ENCODE measurements at places on chromosomes 1 and 21.
A peak's percentile ranks its signal among the peaks of the same experiment; 100 is the strongest.

- DNase-seq: no peak
Measured at GRCh38 chr1:235873045-235873444, 6.3 kb upstream of the LYST start.

DNA sequence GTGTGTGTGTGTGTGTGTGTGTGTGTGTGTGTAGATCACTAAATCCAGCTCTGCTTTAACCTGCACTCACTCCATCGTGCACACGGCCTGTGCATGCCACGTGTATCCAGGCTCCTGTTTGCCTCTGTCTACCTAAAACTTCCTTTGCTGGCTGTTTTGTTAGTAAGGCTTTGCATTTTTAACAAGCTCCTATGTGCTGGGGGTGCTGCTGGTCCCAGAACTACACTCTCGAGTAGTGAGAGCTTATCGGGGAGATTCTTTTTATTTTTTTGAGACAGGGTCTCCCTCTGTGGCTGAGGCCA is 596 bp upstream of the TCEA3 start:
- DNase-seq: no peak

GRCh38 chr21:21508859-21509258 is 510.6 kb downstream of the NCAM2 start:
- DNase-seq: no peak

- DNase-seq: no peak
Measured at GRCh38 chr1:70091811-70092210, 113.6 kb downstream of the LRRC40 start.

DNA sequence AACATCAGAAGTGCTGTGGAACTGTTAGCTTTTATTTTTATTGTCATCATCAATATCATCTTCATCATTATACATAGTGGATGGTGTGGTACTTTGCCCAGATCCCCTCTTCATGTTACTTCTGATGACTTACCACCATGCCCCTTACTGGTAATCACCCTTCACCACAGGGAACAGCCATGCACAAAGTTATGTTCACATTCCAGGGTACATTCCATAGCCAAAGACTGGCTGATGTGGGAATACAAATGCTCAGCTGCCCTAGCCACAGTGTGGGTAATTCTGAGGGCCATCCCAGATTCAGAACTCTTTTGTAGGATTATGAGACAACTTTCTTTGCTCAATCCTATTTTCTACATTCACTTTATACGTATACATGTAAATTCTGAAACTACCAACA is 691.3 kb upstream of the CXADR start:
- DNase-seq: no peak

- no peak for DNase-seq
Measured at GRCh38 chr1:27161594-27161993, 6.7 kb upstream of the SLC9A1 start.

DNA sequence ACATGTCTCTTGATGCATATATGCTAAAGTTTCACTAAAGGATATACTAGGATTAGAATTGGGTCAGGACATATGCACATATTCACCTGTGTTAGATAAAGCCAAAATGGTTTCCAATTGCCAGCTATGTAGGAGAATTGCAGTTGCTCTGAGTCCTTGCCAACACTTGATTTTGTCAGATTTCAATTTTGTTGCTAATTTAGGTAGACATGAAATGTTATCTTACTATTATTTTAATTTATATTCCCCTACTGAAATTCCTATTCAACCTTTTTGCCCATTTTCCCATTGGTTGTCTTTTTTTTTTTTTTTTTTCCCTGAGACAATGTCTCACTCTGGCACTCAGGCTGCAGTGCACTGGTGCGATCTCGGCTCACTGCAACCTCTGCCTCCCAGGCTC is 13.4 kb downstream of the HDAC1 start:
- no peak for DNase-seq

DNA sequence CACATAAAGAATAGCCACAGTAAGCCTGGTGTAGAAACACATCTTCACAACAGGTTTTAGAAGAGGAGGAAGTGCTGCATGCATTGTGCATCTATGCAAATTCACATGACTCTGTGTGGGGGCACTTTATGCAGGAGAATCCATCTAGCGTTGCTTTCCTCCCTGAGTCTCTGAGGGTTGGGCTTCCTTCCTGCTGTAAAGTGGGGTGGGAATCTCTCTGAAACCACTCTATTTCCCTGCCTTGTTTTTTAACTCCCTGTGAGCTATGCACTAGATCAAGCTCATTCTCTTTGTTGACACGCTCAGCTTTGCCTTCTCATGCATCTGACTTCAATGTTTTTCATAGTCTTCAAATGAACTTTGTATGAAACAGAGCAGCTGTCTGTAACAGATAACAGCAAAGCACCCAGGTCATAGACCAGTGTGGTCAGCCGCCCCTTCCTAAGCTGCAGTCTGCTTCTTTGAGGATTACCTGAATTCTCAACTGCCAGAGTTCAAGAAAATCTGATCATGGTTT is 102.7 kb upstream of the DPH5 start:
- DNase-seq: no peak

DNA sequence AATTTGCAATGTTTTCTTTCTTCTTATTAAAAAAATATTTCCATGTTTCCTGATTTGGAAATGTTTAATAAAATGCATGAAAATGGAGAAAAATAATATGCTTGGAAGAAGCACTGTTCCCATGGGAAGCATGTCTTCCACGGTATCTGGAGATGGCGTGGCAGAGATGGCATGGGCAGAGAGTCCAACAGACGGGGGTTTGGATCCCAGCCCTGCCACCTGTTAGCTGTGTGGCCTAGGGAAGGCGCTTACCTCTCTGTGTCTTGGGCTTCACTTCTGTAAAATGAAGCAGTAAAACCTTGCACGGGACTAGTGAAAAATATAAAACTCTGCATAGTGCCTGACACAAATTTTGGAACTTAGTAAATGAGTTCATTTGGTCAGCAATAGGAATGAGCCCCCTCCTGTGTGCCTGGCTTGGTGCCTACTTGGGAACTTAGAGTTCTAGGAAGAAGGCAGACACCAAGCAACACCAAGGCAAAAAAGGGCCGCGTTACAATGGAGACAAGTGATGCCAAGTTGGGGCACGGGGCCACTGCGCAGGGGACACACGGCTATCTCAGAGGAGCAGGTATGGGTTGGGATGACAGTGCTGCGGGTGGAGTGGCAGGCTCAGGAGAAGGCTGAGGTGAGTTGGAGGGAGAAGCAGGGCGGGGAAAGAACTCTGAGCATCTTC is 124.2 kb downstream of the KCNN3 start:
- no peak for DNase-seq

- no peak for DNase-seq
Measured at GRCh38 chr1:162421258-162422164, 9.6 kb upstream of the SH2D1B start.

DNA sequence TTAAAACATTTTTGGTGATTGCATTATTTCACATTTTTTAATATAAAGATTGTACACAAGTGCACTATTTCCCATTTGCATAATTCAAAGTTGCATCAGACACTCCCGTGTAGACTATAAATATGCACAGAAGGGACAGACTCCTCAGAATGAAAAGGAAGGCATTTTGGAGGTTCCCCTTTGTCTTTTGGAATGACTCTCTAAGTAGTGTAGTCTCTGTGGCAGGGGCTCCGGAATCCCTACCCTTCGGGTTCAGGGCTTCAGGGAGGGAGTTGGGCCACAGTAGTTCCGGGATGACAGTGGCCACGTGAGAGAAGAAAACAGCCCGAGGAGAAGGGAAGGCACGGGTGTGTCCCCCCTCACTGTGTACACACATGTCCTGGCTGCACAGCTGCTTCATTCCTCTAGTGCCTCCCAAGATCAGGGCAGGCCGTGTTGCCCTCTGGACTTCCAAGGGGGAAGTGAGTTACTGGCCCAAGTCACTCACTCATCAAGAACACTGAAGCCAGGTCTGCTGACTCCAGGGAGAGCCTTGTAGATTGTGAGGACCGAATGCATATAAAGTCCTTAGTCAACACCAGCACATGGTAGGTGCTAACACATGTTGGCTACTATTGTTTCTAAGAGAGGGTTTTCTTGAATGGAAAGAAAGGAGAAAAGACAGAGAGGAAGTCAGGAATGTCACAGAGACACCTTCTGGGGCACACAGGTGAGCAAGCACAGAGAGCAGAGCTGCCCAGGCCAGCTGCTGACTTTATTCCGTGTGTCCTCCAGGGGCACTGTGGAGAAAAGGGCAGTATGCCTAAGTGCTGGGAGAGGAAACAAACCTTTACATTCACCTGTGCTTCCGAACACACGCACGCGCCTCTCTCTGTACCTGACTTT is 39.8 kb downstream of the LHX4 start:
- DNase-seq: peak; percentile 70

DNA sequence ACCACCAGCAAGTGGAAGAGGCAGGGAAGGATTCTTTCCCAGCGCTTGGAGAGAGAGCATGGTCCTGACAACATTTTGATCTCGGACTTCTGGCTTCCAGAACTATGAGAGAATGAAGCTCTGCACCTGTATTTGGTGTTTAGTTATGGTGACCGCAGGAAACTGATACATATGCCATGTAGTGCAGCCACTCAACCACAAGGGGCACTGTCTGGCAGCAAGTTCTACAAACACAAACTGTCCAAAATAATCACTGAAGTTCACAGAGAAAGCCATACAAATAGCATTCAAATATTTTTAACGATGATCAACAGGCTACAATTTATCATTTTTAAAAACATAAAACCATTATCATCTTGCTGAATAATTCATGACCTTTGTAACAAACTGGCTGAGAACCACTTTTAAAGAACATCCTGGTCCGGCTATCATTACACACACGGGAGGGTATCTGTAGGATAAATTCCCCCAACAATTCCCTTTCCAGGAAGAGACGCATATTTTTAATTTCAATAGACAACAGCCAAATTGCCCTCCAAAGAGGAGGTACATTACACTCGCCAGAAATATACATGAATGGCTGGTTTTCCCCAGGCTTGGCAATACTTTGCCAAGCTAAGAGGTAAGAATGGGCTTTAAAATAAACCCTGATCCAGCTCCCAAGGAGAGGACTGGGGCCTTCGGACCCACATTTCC is 9.2 kb upstream of the CBR3 start:
- DNase-seq: peak; percentile 60

All from D341Med (cell line).